ENCODE measurements at places on chromosomes 7 and 10.
A peak's percentile ranks its signal among the peaks of the same experiment; 100 is the strongest.

DNA sequence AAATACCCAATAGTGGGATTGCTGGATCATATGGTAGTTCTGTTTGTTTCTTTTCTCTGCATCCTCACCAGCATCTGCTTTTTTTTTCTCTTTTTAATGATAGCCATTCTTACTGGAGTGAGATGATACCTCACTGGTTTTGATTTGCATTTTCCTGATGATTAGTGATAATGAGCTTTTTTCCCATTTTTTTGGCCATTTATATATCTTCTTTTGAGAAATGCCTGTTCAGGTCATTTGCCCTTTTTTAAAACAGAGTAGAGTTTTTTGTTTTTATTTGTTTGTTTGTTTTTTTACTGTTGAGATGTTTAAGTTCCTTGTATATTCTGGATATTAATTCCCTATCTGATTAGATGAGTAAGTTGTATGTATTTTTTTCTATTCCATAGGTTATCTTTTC, 205.8 kb upstream of the KAT6B start:
- no peak for DNase-seq

GRCh38 chr10:127523476-127523875, 25.6 kb upstream of the NPS start:
- no peak for DNase-seq

- DNase-seq = no peak
Measured at GRCh38 chr7:151066273-151066974, 7.0 kb downstream of the SLC4A2 start.

DNA sequence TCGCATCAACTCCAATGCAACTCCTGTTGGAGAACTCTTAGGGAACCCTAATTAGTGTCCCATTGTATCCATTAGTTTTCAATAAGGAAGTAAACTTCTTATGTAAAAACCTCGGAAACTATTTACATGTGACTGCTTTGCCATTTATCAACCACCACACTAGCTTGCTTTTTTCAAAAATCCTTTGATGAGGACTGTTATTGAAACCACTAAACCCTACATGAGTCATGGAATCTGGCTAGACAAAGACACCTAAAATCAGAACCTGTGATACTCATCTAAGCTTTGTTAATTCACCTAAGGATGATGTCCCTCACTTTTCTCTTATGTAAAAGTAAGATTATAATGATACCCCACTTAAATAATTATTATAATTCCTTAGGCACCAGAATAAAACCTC, 414.1 kb upstream of the ETV1 start:
- DNase-seq = no peak

- DNase-seq = peak; percentile 69
Measured at GRCh38 chr10:102231357-102232318, 5.5 kb downstream of the ELOVL3 start.

- no peak for DNase-seq
Measured at GRCh38 chr10:109665321-109665720, 258.0 kb downstream of the XPNPEP1 start.

GRCh38 chr10:101812606-101813005, 5.6 kb downstream of the OGA start:
- no peak for DNase-seq

- no peak for DNase-seq
Measured at GRCh38 chr10:70960316-70960715, 72.0 kb upstream of the PCBD1 start.

DNA sequence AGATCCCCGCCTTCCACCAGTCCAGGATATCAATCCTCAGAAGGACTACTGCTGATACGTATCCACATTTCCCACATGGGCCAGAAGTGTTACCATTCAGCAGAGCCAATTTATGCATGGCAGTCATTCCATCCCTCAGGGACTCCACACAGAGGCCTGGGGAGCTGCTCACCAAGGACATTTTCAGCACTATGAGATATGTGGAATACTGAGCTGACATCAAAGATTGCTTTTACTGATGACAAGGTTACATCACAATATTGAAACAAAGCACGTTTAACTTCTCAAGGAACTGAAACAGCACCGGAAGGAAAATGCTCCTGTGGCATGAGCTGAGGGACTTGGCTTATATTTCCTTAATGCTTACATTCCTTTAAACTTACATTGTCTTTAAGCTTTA, 335.1 kb downstream of the BMPER start:
- no peak for DNase-seq

DNA sequence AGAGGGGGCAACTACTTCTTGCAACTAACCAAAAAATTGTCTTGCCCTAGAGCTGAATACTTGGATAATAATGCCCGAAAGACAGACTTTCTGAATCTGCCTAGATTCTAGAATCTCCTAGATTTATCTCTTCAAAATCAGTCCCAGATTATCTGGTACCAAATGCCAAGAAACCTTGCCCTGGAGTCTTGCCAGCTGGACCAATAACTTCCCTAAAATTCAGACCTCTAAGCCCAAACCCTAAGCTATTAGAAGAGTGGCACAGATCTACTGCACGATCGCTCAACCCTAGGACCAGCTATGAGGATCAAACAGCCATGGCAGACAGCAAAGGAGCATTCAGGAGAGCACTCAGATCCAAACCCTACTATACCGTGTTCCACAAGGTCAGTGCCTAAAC, 45.0 kb downstream of the ARMH3 start:
- DNase-seq = no peak

- DNase-seq = no peak
Measured at GRCh38 chr10:123213192-123213591, 59.0 kb downstream of the BUB3 start.

- DNase-seq = no peak
Measured at GRCh38 chr7:55488804-55489340, 83.4 kb downstream of the VOPP1 start.

- DNase-seq = no peak
Measured at GRCh38 chr10:14554491-14555205, 220.0 kb downstream of the FAM107B start.

GRCh38 chr10:25933653-25934608, at the start of gene MYO3A:
Gene MYO3A (plus strand): TSS chr10:25934229. CDS start chr10:25952111, 17,882 bp downstream.
- DNase-seq = no peak

GRCh38 chr7:96085953-96086352, 235.9 kb downstream of the SLC25A13 start:
- DNase-seq = no peak

DNA sequence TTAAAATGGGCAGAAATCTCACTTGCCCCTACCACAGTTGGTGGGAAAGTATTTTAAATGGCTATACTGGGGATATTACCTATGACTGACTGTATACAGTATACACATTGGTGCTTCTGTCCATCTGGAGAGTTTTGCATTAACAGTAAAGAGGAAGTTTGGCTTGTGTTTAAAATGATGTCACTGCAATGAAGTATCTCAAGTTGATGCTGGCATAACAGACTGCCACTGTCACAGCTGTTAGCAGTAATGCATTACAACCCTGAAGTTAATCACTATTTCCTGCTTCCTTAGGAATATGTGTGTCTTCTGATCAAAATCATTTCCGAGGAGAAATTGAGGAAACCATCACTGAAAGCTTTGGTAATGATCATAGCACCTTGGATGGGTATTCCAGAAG, 1.9 kb downstream of the DKK1 start:
- no peak for DNase-seq

DNA sequence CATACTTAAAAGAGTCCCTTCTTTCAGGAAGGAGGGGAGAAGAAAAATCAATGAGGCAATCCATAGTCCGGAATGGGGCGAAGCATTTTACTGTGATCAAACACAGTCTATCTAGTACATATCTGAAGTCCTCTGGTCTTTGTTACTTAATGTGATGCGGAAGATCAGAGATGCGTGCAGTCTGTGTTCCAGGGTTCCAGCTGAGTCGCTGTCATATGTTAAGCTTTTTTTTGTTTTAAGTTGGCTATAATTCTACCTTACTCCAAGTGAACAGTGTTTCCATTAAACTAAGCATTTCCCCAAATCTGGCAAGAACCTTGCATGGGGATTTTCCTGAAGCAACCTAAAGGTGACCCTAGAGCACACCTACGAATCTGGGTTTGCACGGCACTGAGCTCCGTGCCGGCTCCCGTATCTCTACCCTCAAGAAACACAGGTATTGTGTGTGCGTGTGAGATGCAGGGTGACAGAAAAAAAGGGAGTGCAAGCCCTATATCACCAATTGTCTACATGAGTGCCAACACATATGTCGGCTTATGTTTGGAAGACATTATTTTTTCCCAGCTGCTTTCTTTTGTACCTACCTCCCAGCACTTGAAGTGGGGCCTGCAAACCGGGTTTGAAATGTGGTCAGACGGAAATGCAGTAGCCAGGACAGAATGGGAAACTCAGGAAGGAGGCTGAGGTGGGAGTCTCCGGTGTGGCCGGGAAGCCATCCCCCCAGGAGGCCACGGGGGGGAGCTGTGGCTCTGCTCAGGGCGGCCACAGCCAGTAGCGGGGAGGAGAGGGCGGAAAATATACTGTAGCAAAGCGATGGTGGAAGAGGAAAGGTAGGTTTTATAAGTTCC, 435.8 kb upstream of the MGMT start:
- peak; percentile 36 for DNase-seq

GRCh38 chr10:84608126-84608525, 279.7 kb downstream of the CCSER2 start:
- no peak for DNase-seq

DNA sequence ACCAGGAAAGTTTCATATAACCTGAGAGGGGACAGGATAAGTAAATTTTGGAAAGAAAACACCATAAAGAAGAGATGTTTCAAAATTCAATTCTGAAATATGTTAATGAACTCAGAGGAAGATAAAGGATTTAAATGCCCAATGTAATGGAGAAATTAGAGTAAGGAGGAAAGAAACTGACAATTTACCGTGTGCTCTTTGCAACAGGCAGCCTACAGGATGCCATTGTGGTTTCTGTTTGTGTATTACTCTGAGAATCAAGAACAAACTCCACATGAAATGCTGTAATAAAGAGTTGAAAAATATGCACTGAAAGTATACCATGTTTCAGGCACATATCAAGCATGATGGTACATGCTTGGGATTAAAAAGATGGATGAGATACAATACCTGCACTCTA, 44.8 kb upstream of the GLCCI1 start:
- DNase-seq = no peak

GRCh38 chr7:15837306-15837950, 150.9 kb upstream of the MEOX2 start:
- no peak for DNase-seq

DNA sequence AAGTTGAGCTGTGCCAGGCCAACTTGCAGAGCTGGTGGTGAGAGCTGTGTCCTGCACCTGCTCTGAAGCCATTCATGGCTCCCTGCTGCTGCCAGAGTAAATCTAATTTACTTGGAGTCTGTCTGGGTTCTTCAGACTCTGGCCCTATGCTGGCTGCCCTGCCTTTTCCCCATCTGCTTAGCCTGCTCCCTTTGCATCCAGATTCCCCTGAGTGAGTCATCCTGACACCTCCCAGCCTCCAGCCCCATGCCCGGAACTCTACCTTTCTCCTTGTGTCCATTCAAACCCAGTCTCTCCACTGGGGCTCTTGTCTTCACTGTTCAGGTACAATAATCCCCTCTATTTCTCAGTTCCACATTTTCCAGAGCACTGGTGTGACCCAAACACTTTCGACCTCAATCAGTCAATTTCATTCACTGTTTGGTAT, 434.4 kb upstream of the ZMIZ1 start:
- no peak for DNase-seq

GRCh38 chr7:88040694-88041093, 106.6 kb downstream of the ADAM22 start:
- DNase-seq = no peak

GRCh38 chr7:57375783-57376182, 74.2 kb upstream of the ZNF716 start:
- DNase-seq = no peak

GRCh38 chr10:90888387-90888786, 16.6 kb downstream of the RPP30 start:
- no peak for DNase-seq
